Activated CD4-positive, CD25-positive, alpha-beta regulatory T cell treated with anti-CD3 and anti-CD28 coated beads, Interleukin-2, amount 50 U/mL, for 72 hours (primary cell): ENCODE measurements at places on chromosomes 5 and 9.
A peak's percentile ranks its signal among the peaks of the same experiment; 100 is the strongest.

- peak; percentile 51 for DNase-seq
Observed at GRCh38 chr5:151612689-151613427, 21.7 kb upstream of the FAT2 start.

- no peak for DNase-seq
Observed at GRCh38 chr9:75885652-75886051, 4.8 kb upstream of the PCSK5 start.

DNA sequence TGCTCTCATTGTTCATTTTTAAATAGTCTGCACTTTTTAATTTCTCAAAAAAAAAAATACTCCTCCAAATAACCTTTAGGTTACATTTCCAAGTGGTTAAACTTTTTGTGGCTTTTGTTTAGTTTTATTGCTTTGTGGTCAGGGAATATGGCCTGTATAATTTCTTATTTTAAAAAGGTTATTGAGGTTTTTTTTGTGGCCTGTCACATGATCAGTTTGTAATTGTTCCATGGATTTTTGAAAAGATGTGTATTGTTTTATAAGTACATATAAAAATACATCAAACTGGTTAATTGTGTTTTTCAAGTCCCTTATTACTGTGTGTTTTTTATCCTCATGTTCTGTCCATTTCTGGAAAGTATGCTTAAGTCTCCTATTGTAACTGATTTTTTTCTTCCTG lies 64.0 kb downstream of the ZNF618 start:
- no peak for DNase-seq

- no peak for DNase-seq
Observed at GRCh38 chr5:59596586-59597350, 296.8 kb downstream of the PDE4D start.

GRCh38 chr9:113664181-113664875 lies 200.8 kb downstream of the RGS3 start:
- DNase-seq, result no peak

DNA sequence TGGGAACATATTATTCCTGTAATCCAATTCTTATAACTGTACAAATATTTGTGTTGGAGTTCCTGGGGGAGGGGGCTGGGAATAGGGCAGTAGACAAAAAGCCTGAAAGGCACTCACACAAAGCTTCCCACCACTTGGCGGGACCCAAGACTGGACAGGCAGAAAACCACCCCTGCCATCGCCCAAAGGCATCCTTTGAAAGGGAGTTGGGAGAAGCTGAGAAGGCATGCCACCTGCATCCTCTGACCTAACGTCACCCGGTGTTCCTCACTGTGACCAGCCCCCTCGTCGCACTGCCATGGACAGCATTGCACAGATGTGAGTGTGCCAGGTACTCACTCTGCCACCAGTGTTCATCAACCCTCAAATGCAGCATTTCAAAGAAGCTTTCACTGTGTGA lies 80.6 kb upstream of the SMIM23 start:
- no peak for DNase-seq

- DNase-seq, result no peak
Observed at GRCh38 chr9:133107245-133107722, 13.8 kb downstream of the RALGDS start.

DNA sequence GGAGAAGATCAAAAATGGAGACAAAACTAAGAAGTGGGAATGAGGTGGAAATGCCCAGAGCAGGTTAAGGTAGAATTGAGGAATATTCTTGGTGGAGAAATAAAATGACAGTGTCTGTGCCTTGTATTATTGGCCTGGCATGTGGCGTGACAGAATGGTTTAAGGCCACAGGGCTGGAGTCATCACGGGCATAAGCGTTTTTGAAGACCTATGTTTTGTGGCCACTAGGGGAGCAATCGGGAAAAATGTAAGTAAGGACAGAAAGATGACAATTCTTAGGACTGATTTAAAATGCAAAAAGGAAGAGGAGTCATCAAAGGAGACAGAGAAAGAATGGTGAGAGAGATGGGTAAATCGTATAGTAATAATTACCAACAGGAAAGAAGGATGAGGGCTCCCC lies 72.2 kb upstream of the EPB41L4A start:
- DNase-seq, result no peak

DNA sequence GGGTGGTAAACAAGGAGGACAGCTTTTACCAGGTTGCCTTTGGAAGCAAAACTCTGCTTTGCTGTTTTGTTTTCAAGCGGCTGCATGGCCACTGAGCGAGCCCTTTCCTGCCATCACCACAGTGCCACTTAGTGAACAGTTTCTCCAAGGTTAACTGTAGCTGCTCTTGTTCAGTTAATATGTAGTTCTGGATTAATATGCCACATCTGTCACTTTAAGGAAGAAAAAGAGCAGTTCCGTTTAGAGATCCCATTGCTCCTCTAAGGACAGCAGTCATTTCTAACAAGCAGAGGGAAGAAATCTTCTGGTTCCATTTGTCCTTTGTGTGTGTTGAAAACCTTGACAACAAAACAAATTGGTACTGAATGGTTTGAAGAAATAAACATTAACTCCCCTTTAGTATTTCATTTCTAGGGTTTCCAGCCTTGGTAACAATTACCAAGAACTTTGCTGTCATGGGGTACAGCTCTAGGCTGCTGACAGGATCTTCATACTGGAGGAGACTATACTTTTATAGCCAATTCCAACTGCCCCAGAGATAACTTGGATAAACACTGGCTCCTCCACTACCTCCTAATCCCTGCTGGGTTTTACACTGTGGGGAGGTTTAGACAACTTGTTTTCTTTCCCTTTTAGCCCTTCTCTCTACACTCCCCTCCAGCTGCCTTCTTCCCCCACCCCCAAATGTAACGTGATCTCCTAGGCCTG lies 10.3 kb upstream of the ABL1 start:
- DNase-seq, result no peak

- DNase-seq, result no peak
Observed at GRCh38 chr9:90219548-90220118, 423.0 kb downstream of the DIRAS2 start.

DNA sequence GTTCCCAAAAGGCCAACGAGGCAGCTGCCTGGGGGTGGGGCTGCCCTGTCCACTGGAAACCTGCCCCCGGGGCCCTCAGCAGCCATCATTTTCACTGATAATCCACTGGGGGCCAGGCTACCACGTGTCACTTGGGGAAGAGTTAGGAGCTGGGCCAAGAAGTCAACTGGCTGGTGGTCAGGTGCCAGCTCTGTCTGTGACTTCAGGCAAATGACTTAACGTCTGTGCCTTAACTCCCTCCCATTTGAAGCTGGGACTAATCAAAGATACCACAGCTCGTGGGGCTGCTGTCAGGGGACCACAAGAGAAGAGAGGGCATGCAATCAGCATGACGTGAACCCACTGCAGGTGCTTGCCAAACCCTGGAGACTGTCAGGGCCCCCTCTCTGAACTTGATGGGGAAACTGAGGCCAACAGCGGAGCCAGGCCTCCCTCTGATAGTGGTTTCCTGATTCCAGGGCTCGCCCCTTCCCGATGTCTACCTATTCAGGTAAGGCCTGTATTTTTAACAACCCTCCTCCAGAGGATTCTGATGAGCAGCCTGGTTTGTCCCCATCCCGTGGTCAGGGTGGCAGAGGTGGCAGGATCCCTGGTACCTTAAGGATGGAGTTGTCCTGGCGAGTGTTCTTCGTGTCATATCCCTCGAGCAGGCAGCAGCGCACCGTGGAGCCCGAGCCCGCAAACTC lies 12.3 kb upstream of the DPM2 start:
- DNase-seq, result no peak

DNA sequence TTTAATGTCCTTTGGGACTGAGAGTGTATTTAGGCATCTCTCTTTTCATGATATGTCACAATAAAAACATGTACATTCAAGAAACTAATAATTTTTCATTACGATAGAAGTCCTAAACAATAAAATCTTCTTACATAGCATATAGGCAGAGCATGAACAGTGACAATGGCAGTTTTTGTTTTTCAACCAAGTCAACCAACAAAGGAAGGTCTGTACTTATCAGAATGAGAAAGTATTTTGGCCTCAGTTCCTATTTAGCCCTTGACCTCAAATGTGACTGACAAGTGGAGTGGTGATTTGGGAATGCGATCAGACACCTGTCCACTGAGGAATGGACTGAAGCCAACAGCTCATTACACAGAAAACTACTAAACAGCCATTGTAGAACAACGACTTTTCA lies 219.5 kb downstream of the TMEM161B start:
- no peak for DNase-seq

DNA sequence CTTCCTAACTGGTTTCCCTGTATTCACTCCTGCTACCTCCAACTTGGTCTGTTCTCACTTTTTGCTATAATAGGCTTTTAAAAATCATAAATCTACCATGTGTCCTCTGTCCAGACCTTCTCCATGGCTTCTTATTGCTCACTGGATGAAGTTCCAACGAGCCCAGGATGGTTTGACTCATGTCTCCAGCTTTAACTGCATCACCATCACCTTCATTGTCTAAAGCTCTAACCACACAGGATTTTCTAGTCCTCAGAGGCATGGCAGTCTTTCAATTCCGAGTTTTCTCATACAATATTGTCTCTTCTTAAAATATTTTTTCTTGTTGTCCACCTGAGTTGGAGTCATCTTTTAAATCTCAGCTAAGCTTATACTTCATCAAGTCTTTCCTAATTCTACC lies 49.3 kb downstream of the PDCD1LG2 start:
- DNase-seq, result no peak

- DNase-seq, result no peak
Observed at GRCh38 chr9:89328064-89328463, 9.8 kb downstream of the SECISBP2 start.

DNA sequence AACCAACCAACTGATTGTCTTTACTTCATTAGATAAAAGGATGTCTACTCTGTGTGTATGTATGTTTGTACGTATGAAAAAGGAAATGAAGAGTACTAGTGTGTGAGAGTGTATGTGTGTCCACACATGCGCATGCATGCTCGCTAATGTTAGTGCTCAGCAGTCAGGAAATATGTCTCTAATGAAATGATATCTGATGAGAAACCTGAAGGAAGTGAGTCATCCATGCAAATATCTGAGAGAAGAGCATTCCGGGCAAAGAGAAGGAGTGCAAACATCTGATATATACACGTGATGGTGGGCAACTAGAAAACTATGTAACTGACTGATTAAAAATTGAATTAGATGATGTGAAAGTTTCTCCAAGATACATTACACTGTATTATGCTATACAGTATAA lies 29.6 kb upstream of the UGCG start:
- no peak for DNase-seq

- DNase-seq, result no peak
Observed at GRCh38 chr5:89441965-89442364, 559.0 kb upstream of the MEF2C start.

GRCh38 chr5:142841511-142842265 lies 71.5 kb downstream of the ARHGAP26 start:
- no peak for DNase-seq

DNA sequence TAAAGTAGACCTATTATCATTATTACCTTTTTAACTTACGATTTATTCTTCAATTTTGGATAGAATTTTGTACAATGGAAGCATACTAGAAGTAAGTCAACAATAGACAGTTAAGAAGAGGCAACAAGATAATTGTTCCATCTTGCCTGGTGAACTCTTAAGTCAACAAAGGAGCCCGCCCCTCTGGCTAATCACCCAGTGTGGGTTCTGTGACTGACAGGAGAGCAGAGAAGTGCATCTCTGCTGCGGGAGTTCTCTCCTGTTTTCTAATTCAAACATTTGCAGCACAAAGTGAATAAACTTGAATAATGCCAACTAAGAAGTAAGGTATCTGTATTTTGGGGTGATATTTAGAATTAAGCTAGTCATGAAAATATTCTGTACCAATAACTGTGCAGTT lies 6.7 kb upstream of the ISL1 start:
- DNase-seq, result no peak
